Left ventricle myocardium inferior (tissue), 1 donor: ENCODE measurements at places on chromosomes 2 and 18.
A peak's percentile ranks its signal among the peaks of the same experiment; 100 is the strongest.

DNA sequence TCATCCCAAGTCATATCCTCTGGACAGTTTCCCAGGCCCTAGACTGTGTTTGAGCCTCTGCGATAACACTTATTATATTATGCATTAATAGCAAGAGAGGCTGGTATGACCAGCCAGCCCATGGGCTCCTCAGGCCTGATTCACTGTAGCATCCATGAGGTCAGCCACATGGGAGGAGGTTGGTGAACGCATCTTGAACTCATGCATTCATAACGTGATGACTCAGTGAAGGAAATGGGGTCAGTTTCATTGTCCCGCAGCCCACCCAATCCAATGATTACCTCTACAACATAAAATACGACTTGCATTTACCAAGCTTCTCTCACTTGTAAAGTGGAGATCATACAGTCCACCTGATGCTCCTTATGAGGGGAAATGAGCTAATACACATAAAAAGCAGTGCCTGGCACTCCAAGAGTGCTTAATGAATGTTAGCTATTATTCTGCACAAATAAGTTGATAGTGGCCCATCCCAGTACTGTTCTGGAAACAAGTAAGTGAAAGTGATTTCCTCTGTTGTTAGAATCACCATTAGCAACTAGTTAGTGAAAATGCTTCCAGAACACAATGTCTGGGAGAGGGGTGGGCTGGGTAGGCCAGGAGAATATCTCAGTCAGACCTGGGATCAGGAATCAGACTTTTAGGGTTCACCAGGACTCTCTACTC, 46.1 kb upstream of the CELF4 start:
- DNase-seq, result no peak

DNA sequence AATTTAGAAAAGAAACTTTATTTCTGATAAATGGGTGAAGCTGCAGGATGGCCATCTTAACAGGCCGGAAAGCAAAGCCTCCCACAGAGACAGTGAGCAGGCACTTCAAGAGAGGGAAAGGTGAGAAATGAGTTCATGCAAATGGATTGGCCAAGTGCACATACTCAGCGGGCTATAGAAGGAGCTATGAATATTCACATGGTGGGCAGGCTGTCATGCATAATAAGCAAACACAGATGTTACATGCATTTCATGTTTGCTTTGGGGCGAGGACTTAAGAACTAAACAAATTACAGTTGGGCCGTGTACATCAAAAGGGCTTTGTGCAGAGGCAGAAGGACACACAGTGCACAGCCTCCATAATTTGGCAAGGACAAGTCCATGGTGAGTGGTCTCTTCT, 69.8 kb upstream of the MAL start:
- no peak for DNase-seq

DNA sequence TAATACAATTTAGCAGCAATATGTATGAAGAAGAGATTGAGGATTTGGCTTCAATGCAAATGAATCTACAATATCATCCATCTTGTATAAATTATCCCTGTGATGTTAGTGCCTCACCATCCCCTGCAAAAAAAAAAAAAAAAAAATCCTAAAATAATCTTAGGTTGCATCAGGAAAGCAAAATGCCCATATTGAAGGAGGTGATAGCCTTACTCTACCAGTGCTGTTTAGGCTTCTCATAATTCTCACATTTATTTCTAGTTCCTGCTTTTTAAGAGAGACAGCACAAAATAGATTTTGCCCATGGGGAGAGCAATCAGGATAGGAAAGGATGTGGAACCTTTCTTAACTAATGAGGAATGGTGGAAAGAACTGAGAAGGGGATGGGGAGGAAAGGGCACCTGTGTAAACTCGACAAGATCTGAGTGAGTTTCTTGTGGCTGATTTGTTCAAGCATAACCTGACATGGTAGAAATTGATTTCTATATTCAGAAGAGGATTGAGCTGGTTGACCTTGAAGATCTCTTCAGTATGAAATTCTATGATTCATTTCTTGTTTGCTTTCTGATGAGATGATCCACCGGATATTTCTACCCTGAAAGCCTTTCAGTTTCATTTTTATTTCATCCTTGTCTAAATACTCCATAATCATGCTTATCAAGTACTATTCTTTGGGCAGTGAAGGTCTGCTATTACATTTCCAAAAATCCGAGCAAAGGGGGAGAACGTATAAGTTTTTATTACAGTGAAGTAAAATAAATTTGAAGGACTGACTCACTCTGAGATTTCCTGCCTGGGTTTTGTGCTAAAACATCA, 391.2 kb downstream of the PTPRM start:
- DNase-seq, result no peak

DNA sequence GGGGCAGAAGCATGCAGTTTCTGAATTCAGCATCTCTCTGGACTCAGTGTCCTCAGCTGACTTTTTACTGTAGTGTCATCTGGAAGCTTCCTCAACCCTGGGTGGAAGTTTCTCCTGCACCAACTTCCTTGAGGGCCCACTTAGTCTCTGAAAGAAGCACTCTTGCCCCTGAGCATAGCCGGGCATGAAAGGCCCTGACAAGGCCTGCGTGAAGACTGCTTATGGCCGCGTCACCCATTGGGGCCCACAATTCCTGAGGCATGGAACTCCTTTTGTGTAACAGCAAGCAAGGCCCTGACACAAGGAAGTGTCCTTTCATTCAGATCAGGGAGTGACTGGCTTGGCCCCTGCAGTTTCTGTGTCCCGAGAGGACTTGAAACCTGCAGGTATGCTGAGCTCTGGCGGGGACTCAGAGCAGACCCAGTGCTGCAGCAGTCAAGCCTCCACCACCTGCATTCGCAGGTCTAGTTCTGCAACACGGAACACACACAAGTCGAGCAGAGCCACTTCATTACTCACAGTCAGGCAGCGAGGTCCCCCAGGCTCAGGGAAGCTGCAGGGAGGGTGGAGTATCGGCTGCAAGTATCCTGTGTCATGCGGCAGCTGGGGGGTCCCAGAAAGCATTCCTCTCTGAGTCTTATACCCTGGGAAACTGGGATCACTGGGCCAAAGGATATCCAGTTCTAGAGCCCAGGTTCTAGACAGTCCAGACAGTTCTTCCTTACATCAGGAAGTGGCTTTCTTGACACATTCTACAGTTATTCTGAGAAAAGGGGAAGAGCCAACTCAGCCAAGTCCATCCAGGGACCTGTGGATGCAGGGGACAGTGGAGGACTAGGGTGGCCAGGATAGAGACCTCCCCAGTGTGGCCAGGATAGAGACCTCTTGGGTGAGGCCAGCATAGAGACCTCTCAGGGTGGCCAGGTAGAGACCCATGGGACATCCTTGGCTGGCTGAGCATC, 35.6 kb upstream of the PRLH start:
- DNase-seq, result no peak

DNA sequence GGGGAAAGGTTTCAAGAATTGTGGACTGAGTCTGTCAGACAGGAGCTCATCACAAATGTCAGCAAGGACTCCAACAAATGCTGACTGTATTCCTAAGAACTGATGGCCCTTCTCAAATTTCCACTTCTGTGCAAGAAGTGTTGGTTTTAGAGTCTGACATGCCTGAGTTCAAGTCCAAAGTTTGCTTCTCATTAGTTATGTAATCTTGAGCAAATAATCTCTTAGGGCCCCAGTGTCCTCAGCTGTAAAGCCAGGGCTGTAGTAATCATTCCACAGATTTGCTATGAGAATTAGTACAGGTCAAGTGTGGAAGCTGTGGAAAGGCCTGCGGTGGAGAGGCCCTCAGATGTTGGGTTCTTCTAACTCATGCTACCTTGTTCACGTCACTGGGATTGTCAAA, 23.9 kb downstream of the MEP1B start:
- DNase-seq, result no peak

DNA sequence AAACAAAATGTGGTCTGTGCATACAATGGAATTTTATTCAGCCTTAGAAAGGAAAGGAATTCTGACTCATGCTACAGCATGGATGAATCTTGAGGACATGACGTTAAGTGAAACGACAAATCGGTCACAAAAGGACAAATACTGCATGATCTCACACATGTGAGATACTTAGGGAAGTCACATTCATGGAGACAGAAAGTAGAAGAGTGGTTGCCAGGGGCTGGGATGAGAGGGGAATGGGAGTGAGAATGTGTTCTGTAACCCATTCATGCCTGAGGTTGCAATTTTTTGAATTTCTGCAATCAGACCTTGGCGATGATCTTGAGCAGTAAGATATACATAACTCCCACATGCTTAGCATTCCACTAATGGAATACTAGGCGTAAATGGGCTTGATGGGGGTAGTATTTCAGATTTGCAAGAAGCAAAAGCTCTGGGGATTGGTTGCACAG, 22.0 kb downstream of the FHL2 start:
- no peak for DNase-seq

GRCh38 chr2:203973000-203973399, 36.4 kb downstream of the ICOS start:
- DNase-seq, result no peak

DNA sequence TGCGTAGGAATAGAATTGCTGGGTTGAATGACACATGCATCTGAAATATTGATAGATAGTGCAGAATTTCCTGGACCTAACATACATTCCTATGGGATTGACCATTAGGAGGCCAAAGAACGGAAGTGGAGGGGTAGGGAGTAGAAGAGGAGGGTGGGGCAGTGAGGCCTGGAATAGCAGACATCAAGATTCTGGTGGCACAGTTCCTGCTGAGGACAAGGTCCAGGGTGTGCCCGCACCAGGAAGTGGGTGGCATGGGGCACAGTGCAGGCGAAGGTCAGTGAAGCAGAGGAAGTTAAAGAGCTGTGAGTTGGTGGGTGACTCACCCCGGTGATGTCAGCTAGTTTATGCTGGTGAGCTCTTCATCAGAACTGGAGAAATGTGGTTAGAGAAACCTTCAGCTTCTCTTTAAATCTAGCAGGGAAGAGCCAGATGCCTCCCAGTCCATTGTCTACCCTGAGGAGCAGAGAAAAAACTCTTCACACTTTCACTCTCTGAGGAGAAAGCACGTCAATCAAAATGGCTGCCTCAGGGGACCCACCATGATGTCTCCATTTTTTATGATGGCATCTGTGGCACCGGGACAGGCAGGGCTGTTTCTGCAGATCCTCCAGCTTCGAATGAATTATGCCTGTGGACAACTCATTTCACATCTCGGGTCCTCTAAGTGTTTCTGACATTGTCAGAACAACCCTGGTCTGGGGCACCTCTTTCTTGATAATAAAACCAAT, 55.9 kb upstream of the CTLA4 start:
- peak; percentile 63 for DNase-seq

GRCh38 chr18:2948038-2948437, 64.9 kb downstream of the LPIN2 start:
- no peak for DNase-seq

DNA sequence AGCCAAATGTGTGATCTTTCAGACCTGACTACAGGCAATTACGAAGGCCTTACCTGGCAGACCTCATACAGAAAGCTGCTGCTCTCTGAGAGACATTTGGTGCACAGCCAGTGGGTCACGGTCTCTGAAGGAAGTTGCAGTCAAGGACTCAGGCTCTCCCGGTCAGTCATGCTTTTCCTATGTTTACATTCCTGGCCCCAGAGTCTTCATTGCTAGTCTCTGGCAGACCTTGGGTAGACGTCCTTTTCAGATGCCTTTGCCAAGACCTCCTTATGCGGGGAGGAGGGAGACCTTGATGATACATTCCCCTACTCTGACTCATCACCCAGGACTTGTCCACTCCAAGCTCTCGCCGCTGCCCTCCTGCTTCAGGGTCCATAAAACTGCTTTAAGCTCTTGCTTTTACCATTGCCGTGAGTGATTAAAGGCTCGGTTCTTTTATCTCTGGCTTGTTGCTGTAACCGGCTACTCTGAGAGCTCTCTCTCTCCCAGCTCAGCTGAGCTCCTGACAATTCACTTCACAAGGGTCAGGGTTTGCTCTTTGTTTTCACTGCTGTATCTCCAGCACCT, 62.0 kb upstream of the SLC35F5 start:
- peak; percentile 16 for DNase-seq

DNA sequence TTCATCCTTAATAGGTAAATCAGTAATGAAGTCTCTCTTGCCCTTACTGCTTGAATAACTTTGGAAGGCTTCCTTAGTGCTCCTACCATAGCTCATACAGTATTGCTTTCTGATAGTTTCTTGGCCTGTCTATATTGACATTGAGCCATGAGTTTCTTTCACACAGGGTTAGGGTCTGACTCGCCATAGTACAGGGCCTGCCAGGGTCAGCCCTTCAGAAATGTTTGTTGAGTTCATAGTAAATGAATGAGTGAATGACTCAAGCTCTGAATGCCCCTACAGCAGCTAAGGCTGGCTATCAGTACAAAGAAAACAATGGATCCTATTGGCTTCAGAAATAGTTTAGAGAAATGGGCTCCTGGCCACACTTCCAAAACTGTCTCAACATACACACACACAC, 65.0 kb upstream of the LRATD1 start:
- no peak for DNase-seq

- no peak for DNase-seq
Observed at GRCh38 chr18:9025091-9025838, 77.2 kb upstream of the NDUFV2 start.

- no peak for DNase-seq
Observed at GRCh38 chr2:8346208-8346607, 335.6 kb upstream of the ID2 start.

- DNase-seq, result no peak
Observed at GRCh38 chr2:116094196-116094595, 1651.8 kb downstream of the DPP10 start.

DNA sequence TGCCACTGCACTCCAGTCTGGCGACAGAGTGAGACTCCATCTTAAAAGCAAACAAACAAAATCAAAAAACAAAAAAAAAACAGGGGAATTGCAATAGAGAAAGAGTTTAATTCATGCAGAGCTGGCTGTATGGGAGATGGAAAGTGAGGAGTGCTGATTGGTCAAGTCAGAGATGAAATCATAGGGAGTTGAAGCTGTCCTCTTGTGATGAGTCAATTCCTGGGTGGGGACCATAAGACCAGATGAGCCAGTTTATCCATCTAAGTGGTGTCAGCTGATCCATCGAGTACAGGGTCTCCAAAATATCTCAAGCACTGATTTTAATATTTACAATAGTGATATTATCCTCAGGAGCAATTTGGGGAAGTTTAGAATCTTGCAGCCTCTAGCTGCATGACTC, 45.3 kb downstream of the FRZB start:
- no peak for DNase-seq

- no peak for DNase-seq
Observed at GRCh38 chr2:46364797-46365457, 67.7 kb downstream of the EPAS1 start.

DNA sequence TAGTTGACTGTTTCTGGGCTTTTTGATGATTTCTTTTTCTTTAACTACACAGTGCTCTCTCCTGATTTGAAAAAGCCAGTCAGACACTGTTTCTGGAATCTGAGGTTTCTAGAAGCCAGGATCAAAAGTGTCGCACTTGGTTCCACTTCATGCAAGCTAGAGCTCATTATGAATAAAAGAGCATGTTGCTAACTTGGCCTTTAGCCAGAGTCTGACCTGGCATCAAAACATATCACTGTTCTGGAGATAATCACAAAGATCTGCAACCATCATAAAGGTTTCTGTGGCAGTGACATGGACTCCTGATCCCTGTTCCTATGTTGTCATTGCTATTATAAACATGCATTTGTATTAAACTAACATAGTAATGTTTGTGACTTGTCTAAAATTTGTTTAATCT, 76.1 kb upstream of the MAPRE2 start:
- no peak for DNase-seq

DNA sequence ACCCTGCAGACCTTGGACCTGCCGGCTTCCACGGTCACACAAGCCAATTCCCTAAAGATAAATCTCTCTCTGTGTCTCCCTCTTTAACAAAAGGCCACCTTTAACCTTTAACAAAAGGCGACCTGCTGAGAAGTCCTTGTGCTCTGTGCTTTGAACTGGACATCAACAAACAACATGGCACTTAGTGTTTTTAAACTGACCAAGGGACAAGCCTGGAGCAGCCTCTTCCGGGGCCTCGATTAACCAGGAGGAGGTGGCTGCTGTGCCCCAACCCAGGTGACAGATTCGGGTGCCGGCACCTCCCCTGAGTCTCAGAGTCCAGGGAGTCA, 135.3 kb downstream of the RTP5 start:
- DNase-seq, result no peak
